ENCODE measurements at places on chromosomes 2 and 18.
A peak's percentile ranks its signal among the peaks of the same experiment; 100 is the strongest.

GRCh38 chr18:48641981-48642380 lies 103.2 kb downstream of the CTIF start:
- no peak for DNase-seq

- no peak for DNase-seq
Observed at GRCh38 chr2:229888031-229888430, 33.8 kb downstream of the TRIP12 start.

- no peak for DNase-seq
Observed at GRCh38 chr18:80200171-80200931, 47.0 kb downstream of the PARD6G start.

DNA sequence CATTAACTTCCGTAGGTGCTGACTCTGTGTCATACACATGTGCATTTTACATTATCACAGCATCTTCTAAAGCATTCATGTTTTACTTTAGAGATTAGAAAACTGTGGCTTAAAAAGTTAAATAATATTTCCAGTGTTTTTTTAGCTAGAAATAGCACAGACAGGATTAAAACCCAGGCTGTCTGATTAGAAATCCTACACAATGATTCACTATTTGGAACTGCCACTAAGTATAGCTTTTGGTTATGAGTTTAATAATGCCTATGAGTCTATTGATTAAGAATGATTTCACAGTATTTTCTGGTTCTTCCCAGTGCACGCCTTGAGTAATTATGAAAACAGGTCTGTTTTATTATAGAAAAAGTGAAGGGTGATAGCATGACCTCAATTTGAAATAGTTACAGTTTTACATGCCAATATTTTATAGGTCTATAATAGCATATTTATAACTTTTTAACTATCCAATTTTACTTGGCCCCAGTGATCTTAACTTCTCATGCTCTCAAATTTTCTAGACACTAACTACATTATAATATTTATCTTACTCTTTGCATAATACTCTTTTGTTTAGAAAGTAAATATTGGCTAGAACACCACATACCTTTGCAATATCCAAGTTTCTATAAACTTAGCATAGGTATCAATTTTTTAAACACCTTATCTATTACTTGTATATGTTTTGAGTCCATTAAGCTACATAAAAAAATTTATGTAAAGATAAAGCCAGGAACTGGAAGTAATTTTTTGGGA lies 313.2 kb downstream of the RND3 start:
- no peak for DNase-seq

DNA sequence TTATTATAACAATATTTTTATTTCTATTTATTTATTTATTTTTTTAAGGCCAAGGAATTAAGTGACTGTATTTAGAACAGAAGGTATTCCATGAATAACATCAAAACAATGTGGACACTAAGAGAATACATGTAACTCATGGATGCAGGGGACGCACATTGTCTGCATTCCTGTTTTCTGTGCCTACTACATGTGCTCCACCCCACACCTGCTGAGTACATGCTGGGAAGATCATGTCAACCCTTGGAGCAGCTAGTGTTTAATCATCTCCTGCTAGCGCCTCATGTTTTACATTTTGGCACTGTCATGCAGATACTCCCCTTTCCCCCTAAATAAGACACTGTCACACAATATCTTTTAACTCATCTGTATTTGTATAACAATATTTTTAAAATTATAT lies 29.3 kb downstream of the DPYSL5 start:
- no peak for DNase-seq

- no peak for DNase-seq
Observed at GRCh38 chr2:240512666-240513535, 44.9 kb downstream of the ANKMY1 start.

DNA sequence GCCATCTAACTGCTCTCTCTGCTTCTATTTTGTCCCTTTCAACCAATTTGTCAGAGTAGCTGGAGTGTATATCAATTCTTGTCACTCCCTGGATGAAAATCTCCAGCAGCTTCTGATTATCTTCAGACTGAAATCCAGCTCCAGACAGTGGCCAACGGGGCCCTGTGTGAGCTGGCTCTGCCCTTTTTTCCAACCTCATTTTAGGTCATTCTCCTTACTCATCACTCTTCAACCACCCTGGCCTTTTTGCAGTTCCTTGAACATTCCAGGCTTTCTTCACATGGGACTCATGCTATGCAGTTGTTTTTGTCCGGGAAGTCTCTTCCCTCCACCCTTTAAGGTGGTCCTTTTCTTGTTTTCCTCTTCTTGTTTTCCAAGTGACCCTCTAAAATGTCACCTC lies 15.4 kb upstream of the FAP start:
- DNase-seq = no peak

GRCh38 chr2:73254343-73255006 lies 20.4 kb downstream of the CCT7 start:
- DNase-seq = no peak

GRCh38 chr2:53460937-53461336 lies 306.7 kb upstream of the CHAC2 start:
- no peak for DNase-seq

DNA sequence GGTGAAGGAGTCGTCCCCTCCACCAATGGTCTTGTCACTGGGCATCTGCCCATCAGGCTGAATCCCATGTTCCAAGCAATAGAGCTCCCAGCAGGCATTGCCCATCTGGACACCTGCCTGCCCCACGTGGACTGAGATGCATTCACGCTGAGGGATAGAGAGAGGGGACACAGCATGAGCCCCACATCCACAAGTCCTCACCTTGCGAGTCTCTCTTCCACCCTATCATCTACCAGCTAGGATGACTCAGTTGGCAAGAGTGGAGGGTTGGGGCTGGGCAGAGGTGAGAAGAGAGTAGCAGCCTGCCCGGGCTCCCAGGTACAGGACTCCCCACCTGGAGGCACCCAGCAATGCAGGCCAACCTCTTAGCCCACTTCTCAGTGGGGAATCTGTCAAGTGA lies 959 bp upstream of the TUBA4B start:
- no peak for DNase-seq

DNA sequence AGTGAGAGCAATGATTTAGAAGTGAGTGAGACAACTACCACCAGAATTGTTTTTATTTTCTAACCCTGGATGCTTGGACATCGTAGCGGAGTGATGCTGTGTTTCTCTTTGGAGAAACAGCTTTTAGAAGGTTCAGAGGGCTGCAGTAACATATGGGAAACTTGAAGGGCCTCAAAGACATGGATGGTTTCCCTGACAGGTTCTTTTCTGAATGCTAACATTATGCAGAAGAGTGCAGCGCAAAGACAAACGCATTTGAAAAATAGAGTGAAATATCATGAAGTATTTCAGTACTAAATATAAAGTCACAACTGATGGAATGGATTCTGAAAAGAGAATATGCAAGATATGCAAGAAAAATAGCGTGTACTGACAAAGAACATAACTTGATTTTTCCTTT lies 385.1 kb upstream of the DSEL start:
- DNase-seq = no peak

GRCh38 chr2:54763636-54764291 lies 40.3 kb downstream of the EML6 start:
- no peak for DNase-seq

- no peak for DNase-seq
Observed at GRCh38 chr2:228658998-228659397, 477.5 kb upstream of the SPHKAP start.

DNA sequence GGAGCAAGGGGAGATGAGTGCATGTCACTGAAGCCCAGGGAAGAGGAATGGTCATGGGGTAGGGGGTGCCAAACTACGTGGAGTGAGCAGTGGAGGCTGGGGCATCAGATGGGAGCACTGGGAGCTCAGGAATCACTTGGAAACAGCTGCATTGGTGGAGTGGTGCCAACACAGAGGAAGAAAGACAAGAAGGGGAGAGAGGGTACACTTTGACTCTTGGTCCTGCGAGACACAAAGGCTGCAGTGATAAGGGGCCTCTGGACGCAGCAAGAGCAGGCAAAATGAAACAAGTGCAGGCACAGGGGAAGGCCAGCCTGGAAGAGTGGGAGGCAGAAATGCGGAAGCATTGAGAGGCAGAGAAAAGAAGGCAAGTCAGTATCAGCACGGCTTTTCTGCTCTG lies 134.7 kb upstream of the SMIM21 start:
- DNase-seq = no peak

DNA sequence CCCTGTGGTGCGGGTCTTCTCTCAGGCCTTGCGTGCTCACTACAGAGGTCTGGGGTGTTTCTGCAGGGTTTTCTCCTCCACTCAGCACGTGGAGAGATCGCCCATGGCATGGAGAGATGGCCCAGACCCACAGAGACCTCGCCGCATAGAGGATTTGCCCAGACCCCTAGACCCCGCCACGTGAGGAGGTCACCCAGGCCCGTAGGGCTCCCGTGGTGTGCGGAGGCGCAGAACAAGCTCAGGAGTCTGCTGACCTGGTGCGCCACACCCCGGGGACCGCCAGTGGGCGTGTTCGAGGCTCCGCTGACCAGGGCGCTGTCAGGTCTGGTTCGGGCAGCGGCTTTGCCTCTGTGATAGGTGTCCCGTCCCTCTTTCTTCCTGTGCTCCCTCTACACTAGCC lies 64.5 kb downstream of the ADI1 start:
- no peak for DNase-seq

DNA sequence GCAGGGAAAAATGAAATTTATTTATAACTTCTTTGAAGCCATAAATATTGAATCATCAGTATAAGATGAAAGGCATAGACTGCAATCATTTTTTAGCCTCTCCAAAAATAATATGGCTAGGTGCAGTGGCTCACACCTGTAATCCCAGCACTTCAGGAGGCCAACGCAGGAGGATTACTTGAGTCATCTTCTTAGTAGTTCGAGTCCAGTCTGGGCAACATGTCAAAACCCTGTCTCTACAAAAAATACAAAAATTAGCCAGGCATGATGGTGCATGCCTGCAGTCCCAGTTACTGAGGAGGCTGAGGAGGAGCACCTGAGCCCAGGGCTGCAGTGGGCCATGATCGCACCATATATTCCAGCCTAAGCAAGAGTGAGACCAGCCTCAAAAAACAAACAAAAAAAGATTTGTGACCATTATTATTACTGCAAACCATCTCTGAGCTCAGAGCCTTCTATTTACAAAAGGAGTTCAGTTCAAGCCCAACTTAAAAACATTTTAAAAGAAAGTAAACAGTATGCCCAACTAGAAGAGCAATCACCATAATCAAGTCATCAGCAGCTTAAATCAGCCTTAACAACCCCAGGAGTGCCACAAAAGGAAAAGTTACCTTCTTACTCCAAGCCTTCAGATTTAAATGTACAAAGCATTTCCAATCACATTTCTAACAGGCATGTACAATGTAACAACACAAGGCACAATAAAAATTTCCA lies 37.5 kb downstream of the KCNG3 start:
- DNase-seq = no peak

DNA sequence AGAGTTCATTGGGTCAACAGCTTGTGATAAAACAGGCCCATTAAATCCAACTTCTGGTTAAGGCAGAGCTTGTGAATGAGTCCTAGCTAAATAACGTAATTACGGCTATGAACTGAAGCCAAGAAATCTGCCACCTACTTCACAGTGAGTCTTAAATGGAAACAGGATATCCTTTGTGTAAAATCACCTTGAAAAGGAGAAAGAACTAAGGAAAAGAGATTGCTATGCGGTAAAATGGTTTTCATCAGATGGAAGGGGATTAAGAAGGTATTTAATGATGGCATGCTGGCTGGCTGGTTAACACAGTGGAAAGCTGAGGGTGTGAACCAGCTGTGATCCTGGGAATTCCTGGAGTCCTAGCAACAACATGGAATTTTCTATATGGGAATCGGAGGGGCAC lies 156.6 kb downstream of the DOK6 start:
- no peak for DNase-seq

DNA sequence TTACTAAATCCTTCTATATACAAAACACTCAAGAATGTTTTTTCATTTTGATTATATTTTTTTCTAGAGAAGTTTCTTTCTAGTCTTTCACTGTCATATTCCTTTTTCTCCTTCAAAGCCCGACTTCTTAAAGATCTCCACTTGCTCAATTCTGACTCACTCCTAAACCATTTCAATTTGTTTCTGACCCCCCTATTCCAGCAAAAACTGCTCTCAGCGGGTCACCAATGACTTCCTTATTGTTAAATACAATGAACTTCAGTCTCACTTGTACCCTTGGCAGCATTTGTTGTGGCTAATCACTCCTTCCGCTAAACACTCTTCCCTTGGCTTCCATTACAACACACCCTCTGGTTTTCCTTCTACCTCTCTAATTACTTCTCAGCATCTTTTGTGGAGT lies 111.1 kb upstream of the RBBP8 start:
- DNase-seq = no peak

DNA sequence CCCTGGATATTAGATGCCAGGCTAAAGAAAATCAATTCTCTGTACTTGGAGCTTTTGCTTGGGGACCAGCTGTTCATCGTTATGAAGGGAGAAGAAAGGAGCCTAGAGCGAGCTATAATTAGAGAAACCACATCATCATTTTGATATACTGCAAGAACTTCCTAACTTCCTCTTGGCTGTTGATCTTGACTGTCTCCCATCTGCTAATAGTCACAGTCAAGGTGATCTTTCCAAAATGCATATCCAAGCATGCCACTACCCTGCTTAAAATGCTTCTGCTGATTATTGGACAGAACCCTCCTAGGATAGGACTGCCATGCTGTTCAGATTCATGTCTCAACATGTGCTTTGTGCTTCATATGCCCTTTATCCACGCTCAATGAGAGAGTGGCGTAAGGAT lies 54.8 kb downstream of the RAPGEF4 start:
- no peak for DNase-seq

GRCh38 chr2:127170452-127171197 lies 49.5 kb downstream of the CYP27C1 start:
- peak; percentile 47 for DNase-seq

DNA sequence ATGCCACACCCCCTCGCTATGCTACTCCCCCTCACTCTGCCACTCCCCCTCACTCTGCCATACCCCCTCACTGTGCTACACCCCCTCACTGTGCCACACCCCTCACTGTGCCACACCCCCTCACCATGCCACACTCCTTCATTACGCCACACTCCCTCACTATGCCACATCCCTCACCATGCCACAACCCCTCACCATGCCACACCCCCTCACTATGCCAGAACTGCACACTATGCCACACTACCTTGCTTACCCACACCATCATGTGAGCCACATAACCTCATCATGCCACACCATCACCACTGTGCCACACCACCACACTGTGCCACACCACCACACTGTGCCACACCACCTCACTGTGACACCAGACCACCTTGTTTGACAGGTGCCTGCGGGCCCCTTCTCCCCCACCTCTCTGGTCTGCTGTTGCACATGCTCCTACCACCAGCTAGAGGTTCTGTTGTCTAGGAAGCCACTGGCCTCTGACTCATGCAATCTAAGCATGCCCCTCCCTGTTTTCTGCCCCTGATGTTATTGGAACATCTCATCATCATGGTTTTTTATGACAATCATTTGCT lies 22.0 kb downstream of the MARCHF4 start:
- no peak for DNase-seq

- DNase-seq = peak; percentile 57
Observed at GRCh38 chr2:72027426-72028161, 120.1 kb downstream of the CYP26B1 start.

GRCh38 chr2:170815746-170816503 lies 762 bp upstream of the GAD1 start:
- no peak for DNase-seq
